HCT116 (cell line): ENCODE measurements at places on chromosomes 3 and 15. TPM values are rescaled to one million over a fixed set of nuclear protein-coding genes. Genes with fewer than 3 reads are reported as not detected.

SAMD7 gene
- total RNA-seq = not detected

IL5RA gene
- total RNA-seq = not detected

CCR5 gene
- not detected for total RNA-seq

SLC9A9 gene
- 0.20 TPM for total RNA-seq

GRK7 gene
- total RNA-seq = not detected

PIGX gene
- 27.2 TPM for total RNA-seq

STRIT1 gene
- total RNA-seq = not detected

ZNF662 gene
- not detected for total RNA-seq

ZPLD1 gene
- not detected for total RNA-seq

ALS2CL gene
- total RNA-seq = 16.4 TPM

FSTL1 gene
- 20.7 TPM for total RNA-seq

SCAP gene
- total RNA-seq = 67.6 TPM

GOLGA6L10 gene
- total RNA-seq = 1.2 TPM

CADPS gene
- not detected for total RNA-seq

GRCh38 chr3:134809427-134810051 is 14.5 kb downstream of the EPHB1 start:
- no peak for DNase-seq

- DNase-seq = no peak
Observed at GRCh38 chr3:175659670-175660350, 800.7 kb downstream of the NAALADL2 start.

GRCh38 chr15:88300089-88300488 is 43.5 kb upstream of the NTRK3 start:
- no peak for DNase-seq

DNA sequence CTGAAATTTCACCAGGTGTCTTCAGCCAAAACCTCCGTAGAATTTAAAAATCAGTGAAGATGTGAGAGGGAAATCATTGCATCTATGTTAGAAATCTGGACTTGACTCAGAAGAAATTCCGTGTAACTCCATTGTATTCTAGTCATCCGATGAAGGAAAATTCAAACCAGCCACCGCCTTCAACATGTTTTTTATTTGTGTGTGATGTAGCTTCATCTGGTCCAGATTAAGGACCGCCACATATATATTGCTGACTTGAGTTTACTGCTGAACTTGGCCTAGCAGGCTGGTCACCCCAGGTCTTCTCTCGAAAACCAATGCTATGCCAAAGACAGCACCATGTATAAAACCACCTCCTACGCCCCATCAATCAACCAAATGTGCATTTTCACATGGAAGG is 120.9 kb downstream of the FOXP1 start:
- DNase-seq = no peak

GRCh38 chr3:65955792-65956477 is 82.8 kb downstream of the MAGI1 start:
- DNase-seq = peak; percentile 77

DNA sequence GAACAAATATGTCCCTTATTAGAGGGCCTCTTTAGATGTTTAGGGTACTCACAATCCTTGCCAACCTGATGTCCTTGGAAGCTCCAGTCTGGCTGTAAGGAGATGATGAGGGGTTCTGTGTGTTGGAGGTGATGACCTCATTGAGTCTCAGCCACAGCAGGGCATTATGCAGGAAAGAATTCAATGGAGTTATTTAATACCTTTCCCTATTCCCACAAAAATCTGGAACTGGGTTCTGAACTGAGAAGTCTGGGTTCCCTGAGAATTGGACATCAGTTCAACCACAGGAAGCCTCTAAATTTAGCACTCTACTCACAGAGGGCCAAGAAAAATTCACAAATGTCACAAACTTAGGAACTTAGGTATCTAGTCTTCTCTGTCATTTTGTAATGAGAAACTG is 36.9 kb downstream of the SLC35A5 start:
- no peak for DNase-seq

GRCh38 chr15:49877873-49878521 is 241.0 kb downstream of the ATP8B4 start:
- no peak for DNase-seq

GRCh38 chr3:24514119-24514518 is 19.5 kb upstream of the THRB start:
- no peak for DNase-seq

- no peak for DNase-seq
Observed at GRCh38 chr15:101138913-101139880, 112.7 kb downstream of the CHSY1 start.

DNA sequence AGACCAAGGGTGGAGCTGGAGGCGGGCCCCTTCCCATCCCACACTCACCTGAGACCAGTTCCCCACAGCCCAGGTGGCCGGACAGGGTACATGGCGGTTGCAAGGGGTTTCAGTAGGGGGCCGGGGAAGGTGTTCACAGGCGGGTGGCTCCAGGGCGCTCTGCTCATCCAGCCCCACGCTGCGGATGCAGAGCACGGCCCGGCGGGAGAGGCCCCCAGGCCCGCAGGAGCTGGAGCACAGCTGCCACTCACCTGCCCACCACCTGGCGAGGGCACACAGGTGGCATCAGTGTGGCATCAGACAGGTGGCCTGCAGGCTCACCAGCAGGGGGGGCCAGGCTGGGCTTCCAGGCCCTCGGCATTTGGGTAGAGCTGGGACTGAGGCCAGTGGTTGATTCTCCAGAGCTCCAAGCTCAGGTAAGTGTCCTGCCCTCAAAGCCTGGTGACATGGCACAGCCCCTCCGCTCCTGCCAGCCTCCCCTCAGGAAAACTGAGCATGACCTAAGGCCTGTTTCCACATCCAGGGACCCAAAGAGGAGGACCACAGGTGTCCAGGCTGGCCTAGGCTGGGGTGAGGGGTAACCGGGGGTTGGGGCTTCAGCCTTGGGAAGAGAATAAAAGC is 43.8 kb downstream of the ADAMTS7 start:
- DNase-seq = no peak

GRCh38 chr15:63452552-63453136 is 51.7 kb upstream of the USP3 start:
- DNase-seq = no peak

GRCh38 chr3:188683032-188683521 is 488.7 kb upstream of the TPRG1 start:
- DNase-seq = no peak

- DNase-seq = no peak
Observed at GRCh38 chr3:42663581-42664437, 10.3 kb downstream of the ZBTB47 start.

DNA sequence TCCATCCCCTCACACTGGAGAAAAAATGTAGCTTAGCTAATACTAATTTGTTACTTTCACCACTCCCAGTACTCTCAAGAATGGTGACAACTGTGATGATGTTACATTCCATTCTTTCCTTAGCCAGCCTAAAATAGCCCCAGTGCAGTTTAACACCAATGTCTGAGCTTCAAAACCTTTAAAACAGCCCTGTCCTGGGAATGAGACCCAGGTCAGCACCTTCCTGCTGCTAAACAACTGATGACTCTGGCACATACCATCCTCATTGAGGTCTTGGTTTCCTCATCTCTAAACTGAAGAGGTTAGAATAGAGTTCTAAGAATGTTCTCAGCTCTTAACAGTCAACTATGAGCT is 3.8 kb downstream of the SCAMP2 start:
- no peak for DNase-seq

- DNase-seq = no peak
Observed at GRCh38 chr15:44308415-44308814, 19.9 kb downstream of the GOLM2 start.

GRCh38 chr15:89303986-89304385 is 30.6 kb downstream of the POLG start:
- DNase-seq = no peak

GRCh38 chr3:17473761-17474160 is 268.7 kb downstream of the TBC1D5 start:
- DNase-seq = no peak

DNA sequence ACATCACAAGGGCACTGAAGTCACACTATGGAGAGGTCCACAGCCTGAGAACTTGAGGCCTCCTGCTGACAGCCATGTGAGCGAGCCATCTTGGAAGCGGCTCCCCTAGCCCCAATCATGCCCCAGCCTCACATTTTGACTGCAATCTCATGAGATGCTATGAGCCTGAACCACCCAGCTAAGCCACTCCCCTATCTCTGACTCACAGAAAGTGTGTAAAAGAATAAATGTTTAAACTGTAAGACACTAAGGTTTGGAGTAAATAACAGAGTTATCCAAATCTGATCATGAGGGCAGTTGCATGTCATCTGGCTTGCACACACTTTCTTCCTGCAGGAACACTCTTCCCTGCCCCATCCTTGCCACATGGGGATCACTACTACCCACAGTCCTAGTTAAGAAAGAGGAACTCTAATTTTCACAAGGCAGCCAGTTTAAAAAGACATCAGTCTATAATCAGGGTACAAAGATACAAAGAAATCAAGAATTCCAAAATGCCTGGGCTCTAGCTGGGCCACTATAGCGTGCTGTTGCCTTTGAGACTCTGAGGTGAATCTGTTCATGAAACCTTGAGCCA is 494.2 kb downstream of the FOXP1 start:
- no peak for DNase-seq

DNA sequence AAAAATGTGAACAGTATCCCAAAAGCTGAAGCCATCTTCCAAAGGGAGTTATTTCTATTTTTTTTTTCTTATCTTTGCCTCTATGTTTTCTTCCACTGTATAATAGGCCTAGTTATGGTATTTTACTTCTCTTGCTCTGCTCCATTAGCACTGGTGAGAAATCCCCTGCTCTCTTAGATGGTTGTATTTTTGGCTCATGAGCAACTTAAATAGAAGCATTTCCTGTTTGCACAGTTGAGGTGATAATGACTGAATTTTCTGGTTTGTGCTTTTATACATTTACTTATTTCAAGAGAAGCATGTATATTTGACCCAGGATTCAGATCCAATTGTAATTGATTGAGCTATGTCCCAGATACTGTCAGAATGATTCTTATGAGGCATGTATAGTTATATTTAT is 61.6 kb upstream of the CD200R1L start:
- no peak for DNase-seq

GRCh38 chr15:33048255-33048654 is 146.3 kb downstream of the FMN1 start:
- peak; percentile 10 for DNase-seq
